ENCODE measurements at places on chromosomes 3 and 15.

DNA sequence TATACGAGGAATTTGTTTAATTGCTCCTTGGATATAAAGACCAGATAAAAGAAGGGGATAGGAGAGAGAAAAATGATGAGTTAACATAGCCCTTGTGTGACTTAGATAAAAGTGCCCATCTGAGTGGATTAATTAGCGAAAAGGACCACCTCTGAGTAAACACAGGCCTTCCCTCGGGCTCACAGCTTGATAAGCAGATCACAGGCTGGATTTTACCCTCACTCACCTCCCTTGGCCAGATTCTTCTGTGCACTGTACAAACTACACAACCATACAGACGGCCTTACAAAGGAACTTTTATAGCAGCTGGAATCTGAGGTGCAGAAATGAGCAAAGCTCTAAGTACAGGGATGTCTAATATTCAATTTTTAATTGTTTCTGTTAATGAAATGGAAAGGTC is 112.4 kb upstream of the STT3B start:
- no peak for DNase-seq

DNA sequence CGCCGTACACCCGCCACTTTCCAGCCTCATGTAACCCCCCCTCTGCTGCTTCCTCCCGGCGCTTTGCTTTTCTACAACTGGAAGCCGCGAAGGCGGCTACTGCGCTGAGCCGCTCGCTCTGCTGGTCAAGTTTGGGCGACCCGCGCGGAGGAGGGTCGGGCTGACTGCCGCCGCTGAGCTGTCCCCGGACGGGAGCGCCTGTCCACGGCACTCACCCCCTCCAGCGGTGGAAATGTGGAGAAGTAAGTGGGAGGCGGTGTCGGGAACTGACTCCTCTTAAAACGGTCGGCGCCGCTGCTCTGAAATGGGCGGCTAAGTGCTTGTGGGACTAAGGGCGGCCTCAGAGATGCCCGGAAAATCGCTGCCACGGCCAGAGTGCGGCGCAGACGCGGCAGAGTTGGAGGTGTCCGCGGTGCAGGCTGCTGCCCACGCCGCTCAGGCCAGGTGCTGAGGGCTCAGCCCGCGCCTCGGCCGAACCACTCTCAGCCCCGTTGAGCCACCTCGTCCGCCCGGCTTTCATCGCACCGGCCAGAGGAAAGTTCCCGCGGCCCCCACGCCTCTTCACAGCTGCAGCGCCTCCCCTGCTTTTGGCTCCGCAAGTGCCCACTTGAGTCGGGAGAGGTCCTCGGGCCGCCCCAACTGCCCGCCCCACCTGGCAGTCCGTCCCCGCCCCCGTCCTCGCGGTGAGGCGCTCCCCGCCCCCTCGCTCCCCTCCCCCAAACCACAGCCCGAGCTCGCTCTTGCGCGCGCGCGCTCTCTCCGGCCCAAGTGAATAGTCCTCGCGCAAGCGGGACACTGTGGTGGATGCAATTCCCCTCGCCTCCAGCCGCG is at the start of gene EPHA6:
TSS of gene EPHA6 (plus strand) at position 775 of the 831 bp plus-strand sequence.
- DNase-seq = peak; percentile 52

- no peak for DNase-seq
Measured at GRCh38 chr15:64152507-64153387, 1.2 kb downstream of the SNX22 start.

GRCh38 chr3:64571982-64572381 is 115.8 kb downstream of the ADAMTS9 start:
- no peak for DNase-seq

DNA sequence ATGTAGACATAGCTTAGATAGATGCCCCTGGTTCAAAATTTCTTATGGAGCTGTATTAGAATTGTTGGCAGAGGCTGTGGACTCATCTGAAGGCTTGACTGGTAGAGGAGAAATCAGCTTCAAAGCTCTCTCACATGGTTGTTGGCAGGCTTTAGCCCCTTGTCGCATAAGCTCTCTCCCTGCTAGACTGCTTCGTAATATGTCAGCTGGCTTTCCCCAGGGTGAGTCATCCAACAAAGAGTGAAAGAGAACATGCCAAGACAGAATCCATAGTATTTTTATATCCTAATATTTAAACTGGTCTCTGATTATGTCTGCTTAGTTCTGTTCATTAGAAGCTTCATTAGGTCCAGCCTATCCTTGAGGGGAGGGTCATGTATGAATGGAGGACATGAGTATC is 427.4 kb upstream of the NAALADL2 start:
- DNase-seq = no peak

DNA sequence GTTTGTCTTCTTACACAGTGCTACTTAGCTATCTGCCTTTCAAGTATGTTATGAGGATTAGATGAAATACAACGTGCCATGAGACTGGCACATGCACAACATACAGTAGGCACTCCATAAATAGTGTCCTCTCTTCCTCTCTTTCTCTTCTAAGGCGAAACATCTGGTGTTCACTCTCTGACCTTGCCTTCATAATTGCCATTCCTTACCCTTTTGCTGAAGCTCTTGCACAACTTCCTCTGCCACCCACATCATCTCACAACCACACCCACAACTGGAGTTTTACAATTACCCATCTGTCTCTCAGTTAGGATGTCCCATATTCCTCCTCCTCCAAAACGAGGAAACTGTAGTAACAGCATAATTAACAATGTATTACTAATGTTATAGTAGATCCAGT is 26.4 kb upstream of the ACP3 start:
- no peak for DNase-seq

DNA sequence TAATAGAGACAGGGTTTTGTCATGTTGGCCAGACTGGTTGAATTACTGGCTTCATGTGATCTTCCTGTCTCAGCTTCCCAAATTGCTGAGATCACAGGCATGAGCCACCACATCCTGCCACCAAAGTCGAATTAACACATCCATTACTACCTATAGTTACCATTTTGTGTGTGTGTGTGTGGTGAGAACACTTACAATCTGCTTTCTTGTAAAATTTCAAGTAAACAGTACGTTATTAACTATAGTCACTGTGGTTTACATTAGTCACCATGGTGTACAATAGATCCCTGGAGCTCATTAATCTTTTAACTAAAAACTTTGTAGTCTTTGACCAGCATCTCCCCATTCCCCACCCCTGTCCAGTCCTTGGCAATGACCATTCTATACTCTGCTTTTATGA is 270.0 kb downstream of the NAALADL2 start:
- no peak for DNase-seq

DNA sequence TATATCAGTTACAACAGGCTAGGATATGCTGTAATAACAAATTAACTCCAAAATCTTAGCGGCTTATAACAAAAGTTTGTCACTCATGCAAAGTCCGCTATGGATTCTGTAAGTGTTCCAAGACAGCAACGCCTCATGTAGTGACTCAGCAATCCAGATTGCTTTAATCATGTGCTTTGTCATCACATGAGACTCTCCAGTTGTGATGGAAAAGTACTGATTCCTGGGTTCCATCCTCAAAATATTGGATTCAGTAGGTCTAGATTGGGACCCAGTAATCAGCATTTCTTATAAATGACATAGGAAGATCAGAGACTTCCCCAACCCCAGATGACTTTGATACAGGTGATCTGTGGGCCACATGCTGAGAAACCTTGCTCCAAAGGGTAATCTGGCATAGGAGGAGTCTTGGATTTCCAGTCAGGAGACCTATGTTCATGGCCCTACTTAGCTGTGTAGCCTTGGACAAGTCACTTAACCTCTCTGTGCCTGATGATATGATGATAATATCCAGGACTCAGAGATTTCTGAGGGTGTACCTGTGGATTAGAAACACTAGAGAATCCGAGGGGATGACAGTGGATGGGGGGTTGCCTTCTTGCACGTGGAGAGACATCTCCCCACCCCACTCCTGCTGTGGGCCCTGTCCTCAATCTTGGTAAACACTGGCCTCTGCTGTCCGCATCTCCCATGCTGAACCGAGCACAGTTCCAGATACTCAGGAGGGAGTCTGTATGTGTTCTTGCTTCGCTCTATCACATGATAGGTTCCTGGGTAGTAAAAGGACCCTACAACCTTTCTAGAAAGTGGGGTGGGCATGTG is 65.5 kb downstream of the CORO2B start:
- DNase-seq = no peak

DNA sequence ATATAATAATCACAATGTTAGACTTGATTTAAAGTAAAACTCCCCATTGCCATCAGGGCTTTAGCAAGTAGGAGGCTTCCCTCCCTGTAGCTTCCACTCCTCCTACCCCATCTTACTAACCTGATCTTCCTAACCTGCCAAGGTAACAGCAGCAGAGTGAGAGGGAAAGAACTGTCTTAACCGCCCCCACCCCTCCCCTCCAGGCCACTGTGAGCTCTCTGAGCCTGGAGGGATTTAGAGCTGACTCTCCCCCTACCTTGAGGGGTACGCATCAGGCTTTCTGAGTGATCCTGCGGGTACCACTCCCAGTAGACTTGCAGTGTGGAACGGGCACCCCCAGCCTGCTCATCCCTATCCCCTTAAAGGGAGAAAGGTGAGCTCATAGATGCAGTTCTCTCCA is 11.4 kb upstream of the PRSS50 start:
- DNase-seq = no peak

DNA sequence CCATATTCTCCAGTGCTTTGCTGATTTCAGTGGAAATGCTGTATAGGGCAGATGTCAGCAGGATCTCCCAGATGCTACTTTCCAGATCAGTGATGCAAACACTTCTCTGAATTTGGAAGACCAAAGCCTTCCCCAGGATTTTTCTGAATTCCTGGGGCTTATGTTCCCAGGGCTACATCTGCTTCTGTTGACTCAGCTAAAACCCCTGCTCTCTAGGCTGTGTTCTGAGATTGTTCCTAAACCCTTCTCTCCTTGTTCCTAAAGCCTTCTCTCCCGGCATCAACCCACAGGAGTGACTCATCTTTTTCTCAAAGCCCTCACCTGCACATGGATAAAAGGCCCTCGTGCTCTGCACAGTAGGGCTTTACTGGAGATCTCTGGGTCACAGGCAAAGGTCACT is 35.5 kb downstream of the FAH start:
- no peak for DNase-seq

- no peak for DNase-seq
Measured at GRCh38 chr15:35698966-35699575, 153.1 kb upstream of the DPH6 start.

GRCh38 chr15:95278532-95279245 is 1047.3 kb downstream of the MCTP2 start:
- no peak for DNase-seq

DNA sequence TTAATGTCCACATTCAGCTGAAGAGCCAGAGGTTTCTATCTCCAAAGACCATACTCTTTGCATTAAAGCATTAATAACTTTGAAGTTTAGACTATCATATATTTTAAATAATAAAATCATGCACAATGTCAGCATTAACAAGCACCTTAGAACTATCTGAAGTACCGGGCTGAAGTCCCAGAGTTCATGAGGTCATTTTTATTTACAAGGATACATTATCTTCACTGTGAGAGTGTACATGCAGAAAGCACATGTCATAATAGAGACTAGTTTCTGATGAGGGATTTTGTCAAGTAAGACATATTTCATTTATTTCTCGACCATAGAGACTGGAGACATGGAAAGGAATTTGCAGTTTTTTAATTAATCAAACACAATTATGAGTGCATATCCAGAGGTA is 52.4 kb upstream of the SI start:
- no peak for DNase-seq

GRCh38 chr3:50415816-50416215 is 56.5 kb upstream of the TMEM115 start:
- DNase-seq = no peak

DNA sequence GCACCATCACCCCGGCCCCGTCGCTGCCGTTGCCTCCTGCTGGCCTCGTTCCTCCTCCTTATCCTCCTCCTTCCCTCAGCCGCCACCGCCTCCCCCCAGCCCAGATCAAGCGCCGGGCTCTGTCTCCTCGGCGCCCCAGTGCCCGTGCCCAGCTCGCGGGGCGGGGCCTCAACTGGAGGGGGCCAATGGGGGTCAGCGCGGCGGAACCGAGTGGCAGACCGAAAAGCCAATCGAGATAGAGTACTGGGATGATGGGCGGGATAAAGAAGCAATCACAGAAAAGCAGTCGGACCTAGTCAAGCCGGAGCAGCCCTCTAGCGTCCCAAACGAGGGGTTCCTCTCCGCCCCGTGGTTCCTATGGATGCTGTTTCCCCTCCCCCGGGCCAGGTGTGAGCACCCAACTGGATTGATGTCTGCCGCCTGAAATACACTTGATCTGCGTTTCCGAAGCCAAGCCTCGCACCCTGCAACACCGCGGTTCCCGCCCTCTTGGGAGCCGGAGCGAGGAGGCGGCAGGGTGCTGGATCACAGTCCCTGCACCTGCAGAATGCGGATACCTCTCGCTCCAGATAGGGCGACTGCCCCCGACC is at the start of gene FRMD5:
TSS of gene FRMD5 (minus strand) at position 121 of the 590 bp plus-strand sequence.
- DNase-seq = peak; percentile 98

- no peak for DNase-seq
Measured at GRCh38 chr3:187975561-187976364, 178.2 kb upstream of the LPP start.

DNA sequence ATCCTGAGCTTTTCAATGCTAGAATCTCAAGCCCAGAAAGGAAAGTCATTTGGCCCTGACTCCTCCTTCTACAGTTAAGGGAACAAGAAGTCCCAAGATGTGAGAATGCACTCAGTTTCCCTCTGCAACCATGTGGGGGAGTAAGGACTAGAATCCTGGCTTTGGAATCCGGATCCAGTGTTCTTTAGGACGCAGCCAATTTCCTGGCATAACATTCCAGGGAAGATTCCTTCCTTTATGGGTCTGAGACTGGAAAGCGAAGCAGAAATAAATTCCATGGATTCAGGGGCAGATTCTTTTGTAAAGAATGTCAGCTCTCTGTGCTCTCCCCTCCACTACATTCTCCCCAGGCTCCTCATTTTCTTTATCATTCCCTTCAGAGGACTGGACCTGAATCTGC is 151.8 kb upstream of the SOX14 start:
- DNase-seq = no peak

DNA sequence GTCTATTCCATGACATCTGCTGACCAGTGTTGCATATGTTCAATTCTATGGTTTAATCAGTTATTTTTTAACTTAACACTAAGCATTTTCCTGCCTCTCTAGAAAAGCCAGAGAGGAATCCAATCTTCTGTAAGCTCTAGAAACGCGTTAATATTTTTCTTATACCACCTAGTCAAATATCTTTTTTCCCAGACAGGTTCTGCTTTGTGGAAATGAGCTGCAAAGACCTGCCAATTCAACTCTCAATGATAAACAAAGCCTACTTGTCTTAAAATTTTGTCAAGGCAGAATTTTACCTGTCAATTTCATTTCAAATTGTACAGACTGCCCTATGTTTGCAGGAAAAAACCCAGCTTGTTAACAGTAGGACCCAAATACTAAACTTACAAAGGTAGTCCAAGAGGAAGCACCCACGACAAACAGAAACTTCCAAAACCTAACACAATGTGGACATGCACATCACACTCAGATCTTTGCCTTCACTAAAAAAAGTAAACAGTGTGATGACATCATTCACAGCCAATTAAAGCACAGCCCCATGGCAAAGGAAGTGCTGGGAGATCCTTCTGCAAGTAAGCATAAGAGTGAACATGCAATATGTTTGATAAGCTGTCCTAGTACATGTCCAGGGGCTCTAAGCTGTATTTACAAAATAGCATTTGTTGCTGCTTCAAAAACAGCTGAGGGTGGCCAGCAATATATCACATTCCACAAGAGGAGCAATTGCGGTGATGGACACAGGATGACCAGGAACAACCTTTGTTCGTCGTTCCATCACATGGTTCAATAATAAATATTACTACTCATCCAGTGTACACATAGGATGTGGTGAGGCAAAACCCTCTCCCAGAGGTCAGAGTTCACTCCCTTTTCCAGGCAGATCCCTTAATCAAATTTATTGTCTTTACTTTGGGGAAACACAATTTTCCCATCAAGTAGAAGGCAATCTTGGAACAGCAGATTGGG is 139.4 kb upstream of the TSC22D2 start:
- no peak for DNase-seq

Measured in SHP77 treated with DMSO at 0.1 percent for 48 hours (cell line).